Stimulated activated CD4-positive, alpha-beta T cell treated with anti-CD3 and anti-CD28 coated beads, Interleukin-1b, Interleukin-23, amount 100 ng/mL, for 1 hour (primary cell): ENCODE measurements at places on chromosomes 5 and 9.

- DNase-seq: no peak
Measured at GRCh38 chr5:9927106-9927505, 297.0 kb upstream of the TAS2R1 start.

- DNase-seq: no peak
Measured at GRCh38 chr9:17795744-17796143, 216.9 kb downstream of the SH3GL2 start.

- DNase-seq: no peak
Measured at GRCh38 chr5:72767289-72768010, 49.0 kb upstream of the TNPO1 start.

- no peak for DNase-seq
Measured at GRCh38 chr5:143896516-143896915, 84.6 kb downstream of the HMHB1 start.

DNA sequence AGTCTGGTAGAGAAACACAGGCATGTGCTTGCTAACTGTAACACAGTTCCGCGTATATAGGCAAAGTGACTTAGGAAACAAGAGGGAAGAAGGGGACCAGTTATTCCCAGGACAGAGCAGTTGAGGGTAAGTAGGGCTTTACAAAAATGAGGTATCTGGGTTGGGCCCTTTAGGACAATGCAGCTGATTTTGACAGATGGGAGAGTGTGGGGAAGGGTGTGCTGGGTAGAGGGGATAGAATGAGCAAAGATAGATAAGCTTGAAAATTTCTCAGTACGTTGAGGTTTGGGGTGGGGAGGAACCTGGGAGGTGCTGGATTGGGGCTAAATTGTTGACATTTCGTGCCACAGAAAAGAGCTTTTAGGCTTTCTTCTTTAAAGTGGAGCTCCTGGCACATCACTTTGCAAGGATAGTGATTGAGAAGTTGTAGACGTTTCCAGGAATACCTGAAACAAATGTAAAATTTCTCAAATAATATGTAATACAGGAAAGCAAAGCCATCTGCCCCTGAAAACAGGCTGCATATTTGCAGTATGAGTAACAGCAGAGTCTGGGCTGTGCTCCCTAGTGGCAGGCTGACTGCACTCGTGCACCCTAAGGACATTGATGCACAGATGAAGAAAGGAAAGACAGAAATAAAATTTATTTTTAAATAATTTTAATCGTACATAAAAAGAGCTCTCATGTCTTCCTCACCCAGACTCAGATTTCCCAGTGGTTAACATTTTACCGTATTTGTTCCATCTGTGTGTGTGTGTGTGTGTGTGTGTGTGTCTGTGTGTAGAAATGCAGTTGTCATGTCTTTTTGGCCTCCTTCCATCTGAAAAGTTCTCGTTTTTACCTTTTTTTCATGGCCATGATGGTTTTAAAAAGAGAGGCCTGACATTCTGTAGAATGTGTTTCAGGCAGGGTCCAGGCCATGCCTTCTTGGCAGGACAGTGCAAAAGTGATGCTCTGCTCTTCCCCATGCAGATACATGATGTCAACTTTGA lies 144.9 kb upstream of the DMRT1 start:
- DNase-seq: no peak

DNA sequence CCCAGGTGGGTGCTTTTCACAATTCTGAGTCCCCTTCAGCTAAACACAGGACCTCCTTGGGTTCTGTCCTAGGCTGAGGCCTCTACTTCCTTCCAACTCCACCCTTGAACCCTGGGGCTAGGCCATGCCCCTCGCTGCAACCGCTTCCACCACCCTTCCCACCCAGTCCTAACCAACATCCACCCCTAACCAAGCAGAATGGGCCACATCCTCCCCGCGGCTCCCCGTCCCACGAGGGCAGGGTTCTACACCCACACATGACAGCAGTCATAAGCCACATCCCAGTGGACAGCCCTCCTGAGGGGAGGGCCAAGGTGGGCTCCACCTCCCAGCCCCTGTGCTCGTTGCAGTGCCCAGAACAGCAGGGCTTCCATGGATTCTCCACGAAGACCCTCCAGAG lies 65.8 kb downstream of the SHB start:
- DNase-seq: no peak

DNA sequence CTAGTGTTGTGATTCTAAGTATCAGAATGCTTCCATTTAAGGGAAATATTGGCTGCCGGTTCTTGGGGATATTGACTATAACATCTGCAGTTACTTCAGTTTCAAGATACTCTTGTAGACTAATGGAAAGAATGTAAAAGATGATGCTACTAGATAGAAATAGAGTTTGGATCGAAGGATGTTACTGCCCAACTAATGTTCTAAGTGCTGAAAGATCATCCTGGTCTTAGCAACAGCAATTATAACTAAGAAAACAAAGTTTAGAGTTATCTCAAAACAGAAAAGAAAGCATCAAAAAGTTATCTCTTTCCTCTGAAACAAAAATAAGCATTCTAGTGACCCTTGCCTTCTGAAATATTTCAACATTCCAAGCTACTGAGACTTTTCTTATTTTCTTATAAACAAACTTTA lies 49.9 kb downstream of the ITGA1 start:
- DNase-seq: no peak

DNA sequence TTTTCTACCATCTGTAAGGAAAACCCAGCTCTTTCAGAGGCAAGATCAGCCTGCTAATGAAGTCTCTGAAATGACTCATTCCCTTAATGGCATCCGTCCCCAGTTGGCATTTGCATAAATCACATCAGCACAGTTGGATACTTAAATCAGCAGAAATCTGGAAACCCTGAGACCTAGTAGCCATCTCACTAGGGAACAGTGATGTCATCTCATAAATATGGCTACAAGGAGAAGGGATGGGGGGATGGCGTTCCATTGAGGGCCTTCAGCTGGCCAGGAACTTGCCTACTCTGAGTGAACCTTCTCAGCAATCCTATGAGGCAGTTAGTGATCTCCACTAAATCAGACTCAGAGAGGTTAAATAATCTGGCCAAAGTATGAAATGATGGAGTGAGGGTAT lies 81.8 kb downstream of the CMYA5 start:
- no peak for DNase-seq

DNA sequence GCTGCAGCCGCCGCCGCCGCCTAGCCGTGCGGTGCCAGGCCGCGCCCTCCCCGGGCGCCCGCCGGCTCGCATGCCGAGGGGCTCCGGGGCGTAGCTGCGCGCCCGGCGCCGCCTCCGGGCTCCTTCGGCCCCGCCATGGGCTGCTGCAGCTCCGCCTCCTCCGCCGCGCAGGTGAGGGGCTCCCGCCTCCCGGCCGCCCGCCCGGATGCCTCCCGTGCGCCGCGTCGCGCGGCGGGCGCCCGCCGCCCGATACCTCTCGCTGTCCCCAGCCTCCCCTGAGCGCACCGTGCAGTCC lies 230 bp downstream of the SLC44A1 start:
- DNase-seq: no peak

GRCh38 chr9:35664531-35665470 lies at the start of gene ARHGEF39:
ARHGEF39 (minus strand) TSS chr9:35665195; CDS start chr9:35665169, 26 bp downstream.
- DNase-seq: no peak

GRCh38 chr5:172424111-172424490 lies 30.2 kb downstream of the SH3PXD2B start:
- DNase-seq: no peak

DNA sequence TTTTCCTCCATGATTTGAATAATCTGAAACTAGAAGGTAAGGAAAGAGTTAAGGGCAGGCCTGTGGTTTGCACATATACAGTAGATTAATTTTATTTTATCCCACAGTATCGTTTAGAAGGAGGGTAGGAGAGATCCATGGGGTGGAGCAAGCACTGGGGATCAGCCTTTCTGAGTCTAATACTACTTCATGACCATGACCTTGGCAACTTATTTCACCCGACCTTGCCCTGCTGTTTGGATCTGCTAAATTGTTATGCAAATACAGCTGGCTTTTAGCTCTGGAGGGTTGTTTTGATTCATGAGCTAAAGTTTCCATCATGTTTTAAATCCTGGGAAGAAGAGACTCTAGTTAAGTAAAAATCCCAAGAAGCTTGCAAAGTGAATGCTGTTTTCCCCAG lies 864 bp upstream of the GRIN3A start:
- DNase-seq: no peak

GRCh38 chr5:159184236-159184635 lies 25.1 kb downstream of the RNF145 start:
- DNase-seq: no peak

- no peak for DNase-seq
Measured at GRCh38 chr5:117880932-117881331, 1107.4 kb downstream of the DTWD2 start.
